ENCODE measurements at places on chromosomes 16 and 17. TPM values are rescaled to one million over a fixed set of nuclear protein-coding genes. Genes with fewer than 3 reads are reported as not detected.

The DNAH2 gene
- total RNA-seq: not detected

The ZNF423 gene
- total RNA-seq: 7.0 TPM

The PIRT gene
- 0.19 TPM for total RNA-seq

The CACNG1 gene
- not detected for total RNA-seq

The MRPL12 gene
- total RNA-seq: 29.6 TPM

The C17orf67 gene
- 3.5 TPM for total RNA-seq

The TLCD3B gene
- total RNA-seq: not detected

The KCNJ12 gene
- total RNA-seq: 3.1 TPM

The HS3ST3B1 gene
- total RNA-seq: 4.2 TPM

DNA sequence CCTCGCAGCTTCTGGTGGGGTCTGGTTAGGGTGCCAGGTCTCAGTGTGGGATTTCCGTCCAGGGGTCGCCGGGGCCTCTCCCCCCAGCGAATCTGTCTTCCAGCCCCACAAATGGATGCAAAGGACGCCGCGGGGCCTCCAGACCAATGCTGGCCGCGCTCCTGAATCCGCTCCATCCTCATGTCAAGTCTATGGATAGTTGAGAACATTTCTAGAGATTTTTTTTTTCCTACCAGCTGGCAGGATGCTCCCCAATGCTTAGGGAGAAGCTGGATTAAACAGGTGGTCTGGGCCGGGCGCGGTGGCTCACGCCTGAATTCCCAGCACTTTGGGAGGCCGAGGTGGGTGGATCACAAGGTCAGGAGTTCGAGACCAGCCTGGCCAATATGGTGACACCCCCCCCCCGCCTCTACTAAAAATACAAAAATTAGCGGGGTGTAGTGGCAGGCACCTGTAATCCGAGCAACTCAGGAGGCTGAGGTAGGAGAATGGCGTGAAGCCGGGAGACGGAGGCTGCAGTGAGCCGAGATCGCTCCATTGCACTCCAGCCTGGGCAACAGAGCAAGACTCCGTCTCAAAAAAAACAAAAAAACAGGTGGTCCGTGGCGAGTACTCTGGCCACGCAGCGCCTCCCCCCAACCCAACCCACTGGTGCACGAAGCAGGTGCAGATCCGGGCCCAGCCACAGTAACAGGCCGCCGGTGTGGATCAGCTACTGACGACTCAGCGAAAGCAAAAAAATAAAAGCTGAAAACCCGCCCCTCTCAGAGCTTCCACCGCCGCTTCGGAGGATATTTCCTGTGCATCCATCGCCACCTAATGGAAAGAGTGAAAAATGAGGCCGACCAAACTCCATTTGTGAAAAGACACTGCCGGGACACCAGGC is 1.1 kb upstream of the NXN start:
- peak; percentile 54 for ATAC-seq

DNA sequence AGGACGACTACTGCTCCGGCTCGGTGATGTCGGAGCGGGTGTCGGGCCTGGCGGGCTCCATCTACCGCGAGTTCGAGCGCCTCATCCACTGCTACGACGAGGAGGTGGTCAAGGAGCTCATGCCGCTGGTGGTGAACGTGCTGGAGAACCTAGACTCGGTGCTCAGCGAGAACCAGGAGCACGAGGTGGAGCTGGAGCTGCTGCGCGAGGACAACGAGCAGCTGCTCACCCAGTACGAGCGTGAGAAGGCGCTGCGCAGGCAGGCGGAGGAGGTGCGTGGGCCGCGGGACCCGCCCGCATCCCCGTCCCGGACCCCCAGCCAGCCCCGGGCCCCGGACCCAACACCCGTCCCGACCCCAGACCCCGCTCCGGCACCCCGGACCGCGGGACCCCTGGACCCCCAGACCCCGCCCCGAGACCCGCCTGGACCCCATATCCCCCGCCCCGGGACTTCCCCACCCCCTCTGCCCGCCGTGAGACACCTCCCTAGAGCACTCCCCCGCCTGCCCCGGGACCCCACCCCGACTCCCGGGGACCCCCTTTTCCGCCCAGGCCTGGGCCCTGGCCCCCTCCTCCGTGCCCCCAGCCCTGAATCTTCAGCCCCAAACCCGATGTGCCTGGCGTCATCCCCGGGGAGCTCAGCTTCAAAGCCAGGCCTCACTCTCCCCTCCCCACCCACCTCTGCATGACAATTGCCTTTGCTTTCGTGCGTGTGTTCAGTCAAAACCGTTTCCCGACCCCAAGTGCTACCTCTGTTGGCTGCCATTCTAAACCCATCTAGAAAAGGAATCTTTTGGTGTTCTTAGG is 594 bp downstream of the MAPK8IP3 start:
- peak; percentile 31 for ATAC-seq

DNA sequence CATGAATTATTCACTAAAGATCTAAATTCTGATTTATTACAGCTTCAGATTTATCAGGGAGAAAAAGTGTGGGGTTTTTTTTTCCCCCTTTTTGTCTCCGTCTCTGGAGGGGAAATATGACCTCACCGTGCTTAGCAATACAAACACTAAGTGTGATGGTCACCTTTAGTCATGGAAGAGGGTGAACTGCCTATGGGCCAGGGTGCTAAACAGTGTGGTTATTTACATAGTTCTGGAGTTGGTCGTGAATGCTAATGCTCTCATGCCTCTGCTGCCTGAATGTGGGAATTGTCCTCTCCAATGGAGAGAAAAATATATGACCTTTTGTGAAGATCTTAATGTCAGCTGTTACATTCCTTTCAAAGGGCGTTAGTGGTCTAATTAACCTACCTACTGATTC is 44.8 kb upstream of the MSI2 start:
- no peak for ATAC-seq

DNA sequence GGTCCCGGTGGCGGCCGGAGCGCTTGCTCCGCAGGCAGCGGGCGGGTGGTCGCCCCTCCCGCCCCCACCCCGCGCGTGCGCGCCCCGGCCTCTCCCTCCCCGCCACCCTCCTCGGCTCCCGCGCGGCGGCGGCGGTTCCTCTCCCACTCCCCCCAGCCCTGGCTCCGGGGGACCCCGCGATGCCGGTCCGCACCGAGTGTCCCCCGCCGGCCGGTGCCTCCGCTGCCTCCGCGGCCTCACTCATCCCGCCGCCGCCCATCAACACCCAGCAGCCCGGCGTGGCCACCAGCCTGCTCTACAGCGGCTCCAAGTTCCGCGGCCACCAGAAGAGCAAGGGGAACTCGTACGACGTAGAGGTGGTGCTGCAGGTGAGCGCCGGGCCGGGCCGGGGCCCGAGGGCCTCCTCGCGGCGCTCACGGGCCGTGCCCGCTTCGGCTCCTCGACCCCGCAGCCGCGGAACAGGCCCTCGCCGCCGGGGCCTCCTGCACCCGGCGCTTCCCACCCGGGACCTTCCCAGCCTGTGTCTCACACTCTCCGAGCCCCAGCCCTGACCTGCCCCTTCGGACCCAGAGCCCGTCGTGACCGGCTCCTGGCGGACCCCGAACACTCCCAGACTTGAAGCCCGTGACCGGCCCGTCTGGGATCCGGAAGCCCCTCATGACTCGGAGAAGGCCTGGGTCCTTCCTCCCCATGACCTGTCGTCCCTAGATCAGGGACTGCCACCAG is 490 bp downstream of the GID4 start:
- peak; percentile 55 for ATAC-seq

DNA sequence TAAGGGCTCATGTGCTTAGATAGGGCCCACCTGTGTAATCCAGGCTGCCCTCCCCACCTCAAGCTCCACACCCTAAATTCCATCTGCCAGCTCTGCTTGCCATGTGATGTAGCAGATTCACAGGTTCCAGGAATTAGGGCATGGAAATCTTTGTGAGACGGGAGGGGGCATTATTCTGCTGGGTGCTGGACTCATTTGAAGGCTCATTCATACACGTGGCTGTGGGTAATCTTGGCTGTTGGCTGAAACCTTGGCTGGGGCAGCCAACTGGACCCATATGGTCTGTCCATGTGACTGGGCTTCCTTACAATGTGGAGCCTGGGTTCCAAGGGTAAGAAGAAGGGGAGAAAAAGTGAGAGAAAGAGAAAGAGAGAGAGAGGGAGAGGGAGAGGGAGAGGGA is 115.1 kb downstream of the CYLD start:
- ATAC-seq: no peak

- no peak for ATAC-seq
These were observed 28.2 kb upstream of the BRD7 start for GRCh38 chr16:50396761-50397535.

DNA sequence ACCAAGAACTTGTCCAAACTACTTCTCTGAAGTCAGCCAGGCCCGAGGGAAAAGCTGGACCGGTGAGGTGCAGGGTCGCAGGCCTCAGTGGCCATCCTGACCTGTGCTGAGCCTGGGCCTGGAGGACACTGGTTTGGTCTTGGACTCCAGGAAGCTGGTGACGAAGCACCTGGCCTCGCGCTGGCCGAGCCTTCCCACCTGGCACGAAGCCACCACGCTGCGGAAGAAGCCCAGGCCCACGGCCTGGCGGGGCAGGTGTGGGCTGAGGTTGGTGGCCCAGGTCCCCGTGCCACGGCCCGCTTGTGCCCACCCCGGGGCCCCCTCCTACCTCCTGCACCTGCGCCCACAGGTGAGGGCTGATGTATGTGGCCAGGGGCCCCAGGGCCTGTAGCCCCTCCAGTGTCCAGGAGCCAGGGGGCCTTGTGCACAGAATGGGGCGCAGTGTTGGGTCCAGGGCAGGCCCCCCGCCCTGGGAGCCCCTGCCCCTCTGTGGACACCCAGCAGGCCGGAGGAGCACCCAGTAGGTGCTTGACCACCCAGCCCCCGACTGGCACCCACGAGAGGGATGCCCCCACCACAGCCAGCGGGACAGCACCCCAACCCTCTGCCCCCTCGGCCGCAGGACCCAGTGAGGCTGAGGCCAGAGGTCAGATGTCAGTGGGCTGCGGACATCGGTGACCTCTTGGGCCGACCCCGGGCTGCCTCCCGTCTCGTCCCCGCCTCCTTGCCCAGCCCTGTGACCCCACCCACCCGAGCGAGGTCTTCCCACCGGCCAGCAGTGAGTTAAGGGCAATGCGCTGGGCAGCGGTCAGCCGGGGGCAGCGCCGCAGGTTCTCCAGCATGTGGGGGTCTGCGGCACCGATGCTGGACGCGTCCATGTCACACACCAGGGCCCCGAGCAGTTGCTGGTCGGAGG is 13.8 kb downstream of the MSLN start:
- ATAC-seq: no peak

DNA sequence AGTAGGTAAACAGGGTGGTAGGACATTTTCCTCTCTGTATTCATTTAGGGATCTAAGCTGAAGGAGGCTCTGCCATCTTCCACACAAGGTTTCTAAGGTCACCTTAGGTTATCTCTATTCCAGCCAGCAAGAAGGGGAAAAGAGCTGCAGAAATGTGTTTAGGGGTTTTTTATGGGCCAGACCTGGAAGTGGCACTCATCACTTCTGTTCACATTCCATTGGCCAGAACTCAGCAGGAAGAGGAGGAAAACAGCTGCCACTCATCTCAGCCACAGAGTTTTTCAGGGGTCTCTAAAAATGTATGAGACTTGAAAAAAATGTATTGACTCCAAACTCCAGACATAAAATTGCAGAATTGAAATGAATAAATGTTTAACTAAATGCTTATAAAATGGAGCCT is 65.8 kb downstream of the FTO start:
- ATAC-seq: no peak

GRCh38 chr16:57062329-57062728 is 30.1 kb upstream of the CPNE2 start:
- ATAC-seq: no peak

DNA sequence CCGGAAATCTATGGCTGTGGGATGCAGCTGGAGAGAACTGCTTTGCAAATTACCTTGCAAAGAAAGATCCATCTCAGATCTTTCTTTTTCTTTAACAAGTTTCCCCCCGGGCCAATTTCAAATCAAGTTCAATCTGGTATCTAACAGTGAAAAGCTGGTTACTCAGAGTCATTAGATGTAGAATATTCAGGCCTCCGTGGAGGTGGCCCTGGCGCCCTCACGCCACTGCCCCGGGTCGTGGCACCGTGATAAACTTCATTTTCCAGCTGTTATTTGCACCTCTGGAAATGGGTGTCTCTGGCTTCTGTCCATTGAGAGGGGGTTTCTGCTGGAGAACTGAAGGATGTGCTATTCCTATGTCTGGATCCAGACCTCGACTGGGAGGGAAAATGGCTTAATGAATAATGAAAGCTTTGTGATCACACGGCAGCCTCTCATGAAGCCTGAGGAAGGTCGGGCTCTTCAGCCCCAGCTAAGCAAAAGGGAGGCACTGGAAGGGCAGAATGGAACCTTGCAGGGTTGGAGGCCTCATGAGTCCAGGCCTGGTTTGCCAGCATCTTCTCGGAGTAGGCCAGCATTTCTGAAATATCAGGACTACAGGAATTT is 30.5 kb downstream of the CACNG4 start:
- no peak for ATAC-seq

GRCh38 chr16:4344983-4345835 is 5.9 kb downstream of the PAM16 start:
- ATAC-seq: no peak

- ATAC-seq: no peak
These were observed 1.6 kb upstream of the TMEM220 start for GRCh38 chr17:10731408-10731879.

GRCh38 chr16:73505577-73505976 is 457.6 kb upstream of the ZFHX3 start:
- no peak for ATAC-seq

DNA sequence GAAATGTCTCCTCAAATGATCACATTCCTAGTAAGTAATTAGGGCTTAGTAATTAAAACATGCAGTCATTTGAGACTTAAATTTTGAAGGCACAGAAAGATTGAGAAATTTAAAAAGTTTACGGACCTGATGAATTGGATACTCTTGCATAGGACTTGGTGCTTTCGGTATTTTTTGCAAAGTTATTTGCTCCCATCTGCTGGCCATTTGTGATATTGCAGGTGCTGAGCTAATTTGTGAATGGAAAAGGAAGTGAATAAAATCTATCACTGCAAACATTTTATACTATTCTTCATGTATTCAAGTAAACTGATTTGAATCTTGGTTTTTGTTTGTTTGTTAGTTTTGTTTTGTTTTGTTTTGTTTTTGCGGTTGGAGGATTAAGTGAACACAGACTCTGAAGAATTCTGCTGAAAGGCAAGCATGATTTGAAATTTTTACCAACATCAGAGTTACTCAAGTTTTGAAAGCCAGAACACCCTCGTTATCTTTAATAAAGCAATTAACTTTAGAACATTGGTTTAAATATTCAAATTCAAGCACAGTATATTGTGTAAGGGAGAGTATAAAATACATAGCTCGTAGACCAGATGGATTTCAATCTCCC is 689.5 kb upstream of the RBFOX1 start:
- ATAC-seq: no peak

DNA sequence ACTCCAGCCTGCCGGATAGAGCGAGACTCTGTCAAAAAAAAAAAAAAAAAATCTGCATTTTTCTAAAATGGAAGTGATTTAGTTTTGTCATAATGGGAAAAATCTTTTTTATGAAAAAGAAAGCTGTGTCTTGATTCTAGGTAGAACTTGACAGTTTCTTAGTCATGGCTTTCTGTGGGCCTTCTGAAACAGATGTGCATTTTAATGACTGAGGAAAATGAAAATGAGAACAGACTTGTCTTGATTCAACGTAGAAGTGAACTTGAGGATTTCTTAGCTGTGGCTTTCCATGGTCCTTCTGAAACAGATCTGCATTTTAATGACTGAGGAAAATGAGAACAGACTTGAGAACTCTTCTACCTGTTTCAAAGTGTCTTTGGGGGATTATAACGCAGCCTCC is 171.7 kb downstream of the VPS53 start:
- ATAC-seq: no peak

GRCh38 chr16:57388359-57389086 is 16.0 kb upstream of the CCL17 start:
- ATAC-seq: no peak
